ENCODE measurements at places on chromosomes 11 and 22.

GRCh38 chr11:6646071-6646470, 9.5 kb downstream of the DCHS1 start:
- DNase-seq = no peak

DNA sequence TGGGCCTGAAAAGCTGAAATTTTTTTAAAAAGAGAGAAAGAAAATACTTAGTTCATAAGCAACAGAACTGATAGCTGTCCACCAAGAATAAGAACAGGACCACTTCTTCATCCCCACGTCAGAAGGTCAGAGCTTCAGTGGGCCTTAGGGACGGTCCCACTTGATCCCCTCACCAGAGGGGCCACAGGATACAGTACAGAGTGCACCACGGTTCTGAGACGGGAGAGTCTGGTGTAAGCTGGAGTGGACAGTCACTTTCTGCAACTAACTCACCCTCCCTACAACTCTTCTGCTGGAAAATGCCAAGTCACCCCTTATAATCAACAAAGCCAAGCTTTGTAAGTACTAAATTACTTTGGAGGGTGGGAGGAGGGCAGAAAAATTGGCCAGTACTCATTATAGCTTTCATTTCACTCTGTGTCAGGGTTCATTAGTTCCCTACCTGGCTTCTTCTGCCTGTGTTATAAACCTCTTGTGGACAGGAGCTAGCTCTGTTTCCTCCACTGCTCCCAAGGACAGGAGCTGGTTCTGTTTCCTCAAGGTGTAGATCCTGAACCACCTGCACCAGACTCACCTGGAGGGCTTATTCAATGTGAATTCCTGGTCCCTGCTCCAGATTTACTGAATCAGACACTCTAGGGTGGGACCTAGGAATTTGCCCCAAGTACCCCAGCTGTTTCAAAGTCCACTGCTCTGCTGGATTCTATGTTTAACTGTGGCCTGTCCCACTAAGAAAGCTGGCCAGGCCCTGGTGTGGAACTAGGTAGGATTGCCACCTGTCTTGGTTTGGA, 39.6 kb downstream of the SCGB1A1 start:
- DNase-seq = no peak

DNA sequence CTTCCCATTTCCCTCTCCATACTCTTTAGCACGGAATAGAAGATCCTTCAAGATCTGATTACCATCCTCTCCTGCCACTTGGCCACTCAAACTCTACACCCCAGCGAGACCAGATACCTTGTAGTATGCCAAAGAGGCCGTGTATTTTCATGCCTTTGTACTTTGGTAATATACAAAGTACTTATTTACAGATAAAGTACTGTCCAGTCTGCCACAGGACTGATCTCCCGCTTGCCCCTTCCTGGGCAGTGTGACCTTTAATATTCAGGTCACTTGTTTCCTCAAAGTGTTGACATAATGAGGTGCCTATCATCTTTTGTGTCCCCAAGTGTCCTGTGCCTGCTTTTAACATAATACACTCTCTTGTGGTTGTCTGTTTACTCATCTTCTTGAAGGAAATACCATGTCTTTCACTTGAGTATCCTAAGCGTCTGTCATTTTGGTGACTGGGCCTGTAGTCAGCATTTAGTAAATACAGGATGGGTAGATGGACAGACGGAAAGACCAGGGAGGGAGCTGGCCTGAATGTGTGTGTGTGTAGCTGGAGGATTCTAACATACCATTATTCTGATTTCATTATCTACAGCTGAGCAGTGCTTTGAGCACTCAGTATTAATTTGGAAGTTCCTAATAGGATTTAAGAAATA, 137.4 kb downstream of the NAV2 start:
- DNase-seq = no peak

DNA sequence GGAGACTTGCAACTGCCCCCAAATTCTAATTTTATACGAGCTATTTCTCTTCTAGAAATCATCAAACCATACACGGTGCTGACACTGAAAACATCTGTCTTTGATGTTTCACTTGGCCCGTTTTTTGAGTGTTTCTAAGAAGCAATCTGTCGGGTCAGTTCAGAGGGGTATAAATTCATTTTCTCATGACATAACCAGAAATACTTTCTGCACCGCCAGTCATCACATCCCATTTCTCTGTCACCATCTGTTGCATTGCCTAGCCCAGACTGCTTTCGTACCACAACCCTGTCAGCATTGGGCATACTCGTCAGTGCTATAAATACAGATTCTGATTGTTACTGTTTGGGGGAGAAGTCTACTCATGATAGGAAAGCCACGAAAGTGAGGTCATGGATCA, 63.1 kb upstream of the CCDC90B start:
- DNase-seq = no peak

- DNase-seq = no peak
These were observed 104.7 kb upstream of the BID start for GRCh38 chr22:17878941-17879340.

- DNase-seq = no peak
These were observed 53.8 kb upstream of the DRD2 start for GRCh38 chr11:113528982-113529381.

DNA sequence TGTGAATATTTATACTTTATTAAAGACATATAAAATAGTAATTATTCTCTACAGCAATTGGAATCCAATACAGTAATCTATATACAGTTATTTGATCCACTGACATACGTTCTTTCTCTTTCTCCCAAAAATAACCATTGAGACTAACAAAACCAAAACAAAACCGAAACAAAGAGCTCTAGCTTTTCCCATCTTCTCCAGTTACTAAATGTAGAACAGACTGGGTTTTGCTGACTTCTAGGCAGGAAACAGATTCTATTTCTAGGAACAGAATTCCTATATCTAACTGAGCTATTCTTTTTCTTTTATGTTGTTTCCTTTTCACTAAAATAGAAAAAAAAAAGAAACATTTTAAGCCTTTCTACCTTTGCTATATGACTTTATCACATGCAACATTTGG, 80.1 kb downstream of the PACS1 start:
- no peak for DNase-seq

GRCh38 chr11:35614939-35615569, 3.2 kb upstream of the FJX1 start:
- DNase-seq = no peak

DNA sequence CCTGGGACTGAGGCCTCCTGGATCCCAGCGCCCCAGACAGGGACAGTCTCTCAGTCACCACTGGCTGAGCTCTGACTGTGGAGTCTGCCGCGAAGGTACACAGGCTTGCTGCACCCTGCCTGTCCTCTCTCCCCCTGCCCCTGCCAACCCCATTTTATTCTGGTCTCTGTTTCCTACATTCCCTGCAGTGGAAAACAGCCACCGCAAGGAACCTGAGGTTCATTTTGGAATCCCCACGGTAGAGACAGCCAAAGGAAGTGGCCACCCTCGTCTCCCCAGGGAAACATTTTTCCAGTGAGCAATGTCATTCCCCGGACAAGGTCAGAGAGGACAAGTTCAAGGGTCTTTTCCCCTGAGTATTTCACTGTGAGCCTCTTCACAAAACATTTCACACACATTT, 56.6 kb downstream of the FBXO7 start:
- no peak for DNase-seq

GRCh38 chr11:597166-597725, 18.5 kb downstream of the IRF7 start:
- DNase-seq = no peak

DNA sequence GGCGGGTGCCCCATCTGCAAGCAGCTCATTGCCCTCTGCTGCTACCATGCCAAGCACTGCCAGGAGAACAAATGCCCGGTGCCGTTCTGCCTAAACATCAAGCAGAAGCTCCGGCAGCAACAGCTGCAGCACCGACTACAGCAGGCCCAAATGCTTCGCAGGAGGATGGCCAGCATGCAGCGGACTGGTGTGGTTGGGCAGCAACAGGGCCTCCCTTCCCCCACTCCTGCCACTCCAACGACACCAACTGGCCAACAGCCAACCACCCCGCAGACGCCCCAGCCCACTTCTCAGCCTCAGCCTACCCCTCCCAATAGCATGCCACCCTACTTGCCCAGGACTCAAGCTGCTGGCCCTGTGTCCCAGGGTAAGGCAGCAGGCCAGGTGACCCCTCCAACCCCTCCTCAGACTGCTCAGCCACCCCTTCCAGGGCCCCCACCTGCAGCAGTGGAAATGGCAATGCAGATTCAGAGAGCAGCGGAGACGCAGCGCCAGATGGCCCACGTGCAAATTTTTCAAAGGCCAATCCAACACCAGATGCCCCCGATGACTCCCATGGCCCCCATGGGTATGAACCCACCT, 28.0 kb upstream of the L3MBTL2 start:
- DNase-seq = no peak

- DNase-seq = no peak
These were observed 37.9 kb downstream of the TTC17 start for GRCh38 chr11:43396617-43397016.

DNA sequence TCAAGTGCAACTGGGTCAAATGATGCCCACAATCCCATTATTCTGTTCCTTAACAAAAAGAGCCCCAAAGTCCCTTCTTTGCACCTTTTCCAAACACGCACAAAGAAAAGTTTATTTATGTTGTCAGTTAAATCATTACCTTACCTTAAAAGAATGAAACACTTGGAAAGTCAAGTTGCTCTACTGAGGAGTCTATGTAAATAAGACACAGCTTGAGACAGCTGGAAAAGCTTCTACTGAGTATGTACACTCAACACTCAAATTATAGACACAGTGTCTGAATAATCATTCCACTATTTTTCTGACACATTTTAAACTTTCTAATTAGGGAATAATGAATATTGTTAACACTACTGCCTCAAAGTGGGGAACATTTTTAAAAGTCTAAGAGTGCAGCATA, 21.6 kb upstream of the PHLDA2 start:
- no peak for DNase-seq

DNA sequence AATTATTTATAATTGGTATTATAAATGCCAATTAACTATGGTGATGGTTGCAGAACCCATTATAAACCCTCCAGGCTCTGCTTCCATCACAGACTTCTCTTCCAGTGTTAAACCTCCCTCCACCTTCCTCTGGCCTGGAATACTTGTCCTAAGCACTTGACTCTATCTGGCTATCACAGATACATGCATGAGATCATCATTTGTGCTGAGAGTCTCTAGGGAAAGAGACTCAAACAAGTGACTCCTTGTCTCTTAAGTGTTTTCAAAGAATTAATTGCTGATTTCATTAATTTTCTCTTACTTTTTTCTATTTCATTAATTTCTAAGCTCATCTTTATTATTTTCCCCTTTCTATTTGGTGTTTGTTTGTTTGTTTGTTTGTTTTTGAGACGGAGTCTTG, 29.1 kb downstream of the RTL6 start:
- no peak for DNase-seq

- no peak for DNase-seq
These were observed 10.3 kb downstream of the CYP2R1 start for GRCh38 chr11:14881576-14882193.

- DNase-seq = no peak
These were observed 139.2 kb downstream of the WNT11 start for GRCh38 chr11:76067099-76067498.

DNA sequence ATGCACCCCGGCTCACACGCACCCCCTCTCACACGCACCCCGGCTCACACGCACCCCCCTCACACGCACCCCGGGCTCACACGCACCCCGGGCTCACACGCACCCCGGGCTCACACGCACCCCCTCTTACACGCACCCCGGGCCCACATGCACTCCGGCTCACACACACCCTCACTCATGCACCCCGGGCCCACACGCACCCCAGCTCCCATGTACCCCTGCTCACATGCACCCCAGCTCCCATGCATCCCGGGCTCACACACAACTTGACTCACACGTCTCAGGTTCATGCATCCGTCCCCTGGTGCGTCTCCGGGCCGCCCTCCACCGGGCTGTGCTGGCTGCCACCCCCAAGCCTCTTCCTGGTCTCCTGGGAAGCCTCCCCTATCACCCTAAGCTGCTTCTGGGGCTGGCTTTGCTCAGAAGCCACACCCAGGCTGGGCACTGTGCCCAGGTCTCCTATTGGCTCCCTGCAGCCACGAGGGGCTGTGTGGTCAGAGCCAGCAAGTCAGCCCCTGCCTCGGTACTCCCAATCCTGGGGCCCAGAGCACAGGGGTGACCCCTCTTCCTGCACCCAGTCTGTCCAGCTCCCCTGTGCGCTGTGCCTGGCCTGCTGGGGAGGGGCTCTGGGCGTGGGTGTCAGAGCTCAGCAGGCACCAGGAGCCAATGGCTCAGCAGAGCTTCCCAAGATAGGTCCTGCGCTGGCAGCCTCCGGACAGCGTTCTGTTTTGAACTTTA, 16.9 kb downstream of the TSPAN4 start:
- DNase-seq = peak; percentile 36

DNA sequence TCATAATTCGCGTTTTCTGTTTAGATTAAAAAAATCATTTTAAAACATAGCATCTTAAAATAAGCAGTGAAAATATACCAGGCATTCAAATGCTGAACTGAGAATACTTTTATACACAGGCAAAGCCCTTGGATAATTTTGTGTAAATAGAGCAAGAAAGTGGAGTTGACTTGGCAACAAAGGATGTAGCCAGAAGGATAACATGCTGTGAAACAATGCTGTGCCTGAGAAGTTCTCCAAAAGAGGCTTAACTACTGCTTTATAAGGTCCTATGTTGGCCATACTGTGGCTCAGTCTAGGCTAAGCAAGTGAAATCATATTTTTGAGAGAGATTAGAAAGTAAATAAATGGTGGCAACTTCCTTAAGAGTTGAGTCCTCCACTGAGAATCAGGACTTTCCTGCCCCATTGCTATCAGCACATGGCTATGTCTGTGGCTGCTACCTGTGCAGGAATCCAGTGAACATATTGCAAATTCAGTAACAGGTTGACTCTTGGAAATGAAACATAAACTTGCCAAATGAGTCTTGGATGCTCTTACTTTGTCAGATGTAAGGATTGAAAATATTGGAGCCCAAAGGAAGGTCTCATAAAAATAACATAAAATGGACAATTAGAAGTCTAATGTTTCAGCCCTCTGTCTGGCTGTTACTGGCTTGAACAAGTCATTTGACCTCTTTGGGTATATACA, 448.9 kb downstream of the LRRC4C start:
- DNase-seq = peak; percentile 0

- peak; percentile 14 for DNase-seq
These were observed 79.3 kb downstream of the SGSM3 start for GRCh38 chr22:40449676-40450035.

DNA sequence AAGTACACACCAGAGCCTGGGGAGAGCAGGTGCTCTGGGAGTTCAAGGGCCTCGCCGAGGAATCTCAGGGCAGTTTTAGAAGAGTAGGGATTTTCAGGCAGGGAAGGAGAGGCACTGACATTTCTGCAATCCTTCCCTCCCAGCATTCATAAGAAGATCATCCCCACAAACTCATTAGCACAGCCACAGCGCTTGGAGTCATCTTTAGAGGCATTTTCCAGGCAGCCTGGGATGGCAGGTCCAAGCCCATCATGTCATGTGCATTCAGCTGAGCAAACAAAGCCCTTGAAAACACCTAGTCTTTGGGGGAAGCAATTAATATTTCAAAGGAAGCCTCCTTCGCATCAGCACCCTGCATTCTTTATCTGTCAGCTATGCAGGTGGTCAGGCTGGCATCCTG, 43.8 kb downstream of the MAP6 start:
- no peak for DNase-seq

- no peak for DNase-seq
These were observed 81.6 kb downstream of the PDHX start for GRCh38 chr11:34997952-34998528.

Measured in cerebellar nuclear complex (tissue), 1 donor.